Hepatocyte (in vitro differentiated cells): ENCODE measurements at places on chromosomes 6 and 20. TPM values are rescaled to one million over a fixed set of nuclear protein-coding genes. Genes with fewer than 3 reads are reported as not detected.

The CSE1L gene
- 27.3 and 34.3 TPM in 2 replicates for polyA plus RNA-seq

DNA sequence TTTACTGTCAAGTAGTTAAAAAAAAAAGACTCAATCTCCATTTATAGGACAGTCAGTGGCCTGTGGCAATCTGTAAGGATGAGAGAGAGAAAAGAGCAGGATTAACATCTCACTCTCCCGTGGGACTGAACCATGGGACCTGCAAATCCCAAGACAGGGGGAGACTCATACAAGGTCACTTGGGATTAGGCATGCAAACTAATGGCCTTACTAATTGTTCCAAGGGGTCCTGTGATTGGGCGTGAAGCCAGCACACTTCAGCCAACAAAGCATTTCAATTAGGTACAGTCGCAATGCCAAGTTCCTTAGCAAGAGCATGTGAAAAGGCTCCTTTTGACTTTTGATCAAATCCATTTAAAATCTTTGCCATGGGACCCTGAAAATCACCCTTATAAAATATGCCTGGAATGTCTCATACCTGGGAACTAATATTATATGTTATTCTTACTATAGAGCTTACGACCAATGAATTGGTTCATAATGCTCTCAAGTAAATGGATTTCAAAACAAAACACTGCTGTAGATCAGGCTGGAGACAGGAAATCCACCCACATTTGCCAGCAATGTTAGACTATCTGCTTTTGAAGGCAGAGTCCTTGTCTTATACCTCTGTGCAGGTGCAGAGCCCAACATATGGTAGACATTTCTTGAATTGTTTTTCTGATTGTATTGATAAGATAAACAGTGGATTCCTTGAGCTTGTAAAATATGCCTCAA is 412.5 kb downstream of the GJA1 start:
- DNase-seq, result no peak

DNA sequence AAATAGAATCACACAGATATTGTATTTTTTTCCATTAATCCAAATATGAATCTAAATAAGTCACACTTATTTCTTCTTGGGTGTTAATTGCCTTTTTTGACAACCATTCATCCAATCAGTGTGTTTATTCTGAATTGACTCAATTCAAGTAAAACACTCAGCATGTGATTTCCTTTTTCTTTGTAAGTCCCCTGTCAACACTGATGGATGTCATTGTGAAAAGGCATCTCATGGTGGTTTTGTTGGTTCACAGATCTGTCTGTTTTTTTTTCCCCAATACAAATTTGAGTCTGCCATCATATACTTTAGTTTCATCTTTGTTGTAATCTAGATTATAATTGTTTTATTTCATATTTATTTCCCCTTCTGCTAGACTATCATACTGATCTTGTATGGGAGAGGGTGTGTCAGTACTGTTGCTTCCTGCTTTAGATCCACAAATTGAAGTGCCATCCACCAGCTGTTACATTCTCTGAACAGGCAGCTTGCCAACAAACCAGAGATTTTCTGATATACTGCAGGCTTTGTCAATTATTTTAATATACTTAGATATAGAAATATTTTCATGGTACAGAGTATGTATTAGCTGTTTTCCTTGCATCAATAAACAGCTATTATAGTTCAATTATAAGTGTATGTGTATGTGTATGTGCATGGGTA is 64.2 kb upstream of the FLRT3 start:
- DNase-seq, result no peak

The OR2J3 gene
- not detected in 2 replicates for polyA plus RNA-seq

The FAXC gene
- 6.5 and 8.3 TPM in 2 replicates for polyA plus RNA-seq

GRCh38 chr6:3211681-3212080 is 15.8 kb downstream of the TUBB2B start:
- DNase-seq, result no peak

DNA sequence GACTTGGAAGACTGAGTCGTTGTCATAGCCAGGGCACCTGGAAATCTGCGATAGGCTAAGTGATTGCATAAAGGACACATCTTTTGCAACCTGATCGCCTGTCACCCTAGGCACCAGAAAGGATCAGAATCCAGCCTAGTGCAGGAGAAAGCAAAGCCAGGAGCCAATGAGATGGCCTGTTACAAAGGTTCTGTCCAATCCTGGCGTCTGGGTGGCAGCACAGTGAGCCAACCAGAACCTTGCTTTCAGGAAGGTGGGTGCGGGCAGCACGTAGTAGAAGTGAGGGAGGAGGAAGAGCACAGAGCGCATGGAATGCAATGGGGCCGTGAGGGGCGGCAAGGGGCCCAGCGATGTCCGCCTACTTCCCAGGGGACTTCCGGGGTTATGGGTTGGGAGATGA is 120.4 kb upstream of the GGTLC1 start:
- no peak for DNase-seq

DNA sequence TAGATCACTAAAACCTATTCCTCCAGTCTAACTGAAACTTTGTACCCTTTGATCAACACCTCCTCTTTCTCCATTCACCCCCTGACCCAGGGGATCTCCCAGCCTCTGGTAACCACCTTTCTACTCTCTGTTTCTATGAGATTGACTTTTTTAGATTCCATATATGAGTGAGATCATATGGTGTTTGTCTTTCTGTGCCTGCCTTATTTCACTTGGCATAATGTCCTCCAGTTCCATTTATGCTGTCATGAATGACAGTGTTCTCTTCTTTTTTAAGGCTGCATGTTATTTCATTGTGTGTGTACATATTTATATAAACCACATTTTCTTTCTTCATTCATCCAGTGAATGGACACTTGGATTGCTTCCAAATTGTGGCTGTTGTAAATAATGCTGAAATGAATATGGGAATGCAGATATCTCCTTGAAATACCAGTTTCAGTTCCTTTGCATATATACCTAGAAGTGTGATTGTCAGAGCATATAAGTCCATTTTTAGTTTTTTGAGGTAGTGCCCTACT is 57.7 kb downstream of the DHX35 start:
- DNase-seq, result no peak

The SLC22A3 gene
- polyA plus RNA-seq, result 29.6 and 34.9 TPM in 2 replicates

- peak; percentile 20 for DNase-seq
These were observed at the start of gene SLC35D3 for GRCh38 chr6:136921936-136922684. Gene SLC35D3, plus strand, starts transcription at chr6:136922301. Its CDS starts 128 bp downstream, at chr6:136922429.

The CCN2 gene
- 296 and 300 TPM in 2 replicates for polyA plus RNA-seq

The SIGLEC1 gene
- 0.11 and 0.62 TPM in 2 replicates for polyA plus RNA-seq

DNA sequence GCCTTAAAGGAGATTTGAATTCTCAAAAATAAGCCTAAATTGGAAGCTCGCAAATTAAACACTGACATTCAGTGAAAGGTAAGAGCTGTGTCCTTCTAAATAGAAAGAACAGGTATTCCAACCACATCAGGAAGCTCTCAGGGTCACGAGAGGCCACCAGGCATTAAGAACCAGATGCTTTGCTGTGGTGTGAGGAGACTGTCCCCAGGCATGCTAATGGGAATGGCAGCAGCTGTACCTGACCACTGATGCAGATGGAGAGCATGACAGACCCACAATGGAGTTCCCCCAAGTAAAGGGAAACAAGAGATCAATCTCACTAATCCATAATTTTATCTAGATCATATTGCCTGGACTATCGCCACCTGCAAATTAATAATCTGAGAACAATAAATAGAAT is 658.9 kb upstream of the NOX3 start:
- DNase-seq, result no peak

The POU5F1 gene
- 0.94 and 1.8 TPM in 2 replicates for polyA plus RNA-seq

DNA sequence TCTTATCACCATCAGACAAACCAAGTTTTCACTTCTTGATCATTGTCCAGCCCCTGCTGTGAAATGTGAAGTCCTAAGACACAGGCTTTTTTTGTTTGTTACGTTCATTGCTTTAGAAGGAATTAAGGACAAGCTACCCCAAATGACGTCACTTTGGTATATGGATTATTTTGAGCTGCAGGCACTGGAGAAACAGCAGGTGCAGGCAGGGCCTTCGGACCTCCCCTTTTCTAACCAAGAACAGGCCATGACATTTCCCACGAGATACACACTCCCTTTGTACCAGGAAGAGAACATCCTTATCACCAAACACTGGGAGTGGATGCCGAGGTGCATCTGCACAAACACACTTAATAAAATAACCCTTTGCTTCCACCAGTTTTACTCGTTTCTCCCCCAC is 418.0 kb upstream of the SULF2 start:
- DNase-seq, result no peak

DNA sequence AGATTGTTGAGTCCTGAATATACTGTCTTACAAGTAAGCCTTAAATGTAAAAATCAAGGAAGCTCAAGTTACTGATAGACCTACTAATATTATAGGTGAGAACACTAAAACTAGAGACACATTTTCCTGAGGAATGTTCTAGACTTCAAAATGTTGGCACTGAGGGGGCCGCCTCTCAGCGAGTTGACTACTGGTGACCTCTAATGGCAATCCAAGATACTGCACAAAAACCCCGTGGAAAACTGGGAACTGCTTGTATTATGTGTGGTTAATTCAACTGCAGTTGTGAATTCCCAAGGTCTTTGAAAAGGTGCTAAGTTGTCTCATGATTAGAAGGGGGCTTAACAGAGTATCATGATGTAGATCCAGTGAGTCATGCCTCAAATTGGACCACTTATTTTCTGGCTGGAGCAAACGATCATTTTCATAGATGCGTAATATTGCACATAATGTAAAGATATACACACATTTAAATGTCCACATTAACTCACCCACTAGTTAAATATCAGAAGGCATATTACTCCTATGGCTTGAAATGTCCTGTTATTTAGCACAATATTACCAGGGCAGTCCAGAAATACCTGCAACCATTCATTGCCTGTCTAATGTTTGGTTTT is 336.2 kb downstream of the FOXA2 start:
- DNase-seq, result peak; percentile 36

DNA sequence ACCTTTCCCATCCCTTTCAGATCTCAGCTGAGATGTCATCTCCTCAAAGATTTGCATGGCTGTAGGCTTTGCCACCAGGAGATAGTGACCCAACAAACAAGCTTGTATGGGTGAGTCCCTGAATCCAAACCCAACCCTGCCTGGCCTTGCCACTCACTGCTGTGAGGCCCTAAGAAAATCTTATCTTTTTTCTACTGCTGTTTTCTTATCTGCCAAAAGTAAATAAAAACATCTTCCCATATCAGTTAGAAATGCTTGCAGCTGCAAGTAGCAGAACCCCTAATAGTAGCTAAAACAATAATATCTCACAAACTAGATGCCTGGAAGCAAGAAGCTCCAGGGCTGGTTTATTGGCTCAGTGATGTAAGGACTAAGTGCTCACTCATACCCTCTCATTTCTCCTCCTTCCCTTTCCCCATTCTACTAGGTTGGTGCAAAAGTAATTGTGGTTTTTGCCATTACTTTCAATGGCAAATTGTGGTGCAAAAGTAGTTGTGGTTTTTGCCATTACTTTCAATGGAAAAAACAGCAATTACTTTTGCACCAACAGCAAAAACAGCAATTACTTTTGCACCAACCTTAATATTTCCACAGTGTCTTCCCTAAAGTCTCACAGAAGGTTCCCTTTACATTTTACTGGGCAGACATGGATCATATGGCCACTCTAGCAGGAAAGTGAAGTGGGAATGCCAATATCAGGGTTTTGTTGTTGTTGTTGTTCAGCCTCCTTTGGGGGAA is 56.7 kb upstream of the PSMF1 start:
- DNase-seq, result no peak

GRCh38 chr6:14065350-14065749 is 52.2 kb upstream of the CD83 start:
- DNase-seq, result no peak

DNA sequence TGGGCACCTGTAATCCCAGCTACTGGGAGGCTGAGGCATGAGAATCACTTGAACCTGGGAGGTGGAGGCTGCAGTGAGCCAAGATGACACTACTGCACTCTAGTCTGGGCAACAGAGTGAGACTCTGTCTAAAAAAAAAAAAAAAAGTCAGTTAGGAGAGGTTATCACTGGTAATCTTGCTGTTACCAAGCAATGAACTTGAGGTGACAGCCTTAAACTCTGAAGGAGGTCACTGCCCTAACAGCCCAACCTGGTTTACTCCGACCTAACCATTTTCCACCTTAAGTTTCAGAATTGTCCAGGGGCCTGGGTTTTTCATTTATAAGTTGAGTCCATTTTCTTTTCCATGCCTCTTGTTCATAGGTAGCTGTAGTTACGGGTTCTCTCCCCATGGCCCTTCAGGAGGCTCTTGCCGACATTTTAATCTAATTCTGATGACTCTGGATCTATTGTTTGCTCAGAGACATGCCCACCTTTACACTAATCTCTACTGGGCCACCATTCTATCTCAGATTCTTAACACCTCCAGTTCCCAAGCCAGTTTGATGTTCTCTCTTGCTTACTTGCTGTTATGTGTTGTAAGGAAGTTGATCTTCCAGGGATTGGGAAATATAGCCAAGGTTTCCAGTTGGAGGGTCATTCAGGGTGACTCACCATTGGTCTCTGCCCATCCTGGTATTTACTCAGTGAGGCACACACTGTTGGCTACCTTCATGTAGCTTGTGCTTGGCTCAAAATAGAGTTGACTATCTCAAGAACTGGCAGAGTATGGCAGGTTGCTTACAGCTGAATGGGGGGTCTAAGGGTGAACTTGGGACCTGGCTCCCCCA is 29.1 kb downstream of the SHLD1 start:
- peak; percentile 49 for DNase-seq

DNA sequence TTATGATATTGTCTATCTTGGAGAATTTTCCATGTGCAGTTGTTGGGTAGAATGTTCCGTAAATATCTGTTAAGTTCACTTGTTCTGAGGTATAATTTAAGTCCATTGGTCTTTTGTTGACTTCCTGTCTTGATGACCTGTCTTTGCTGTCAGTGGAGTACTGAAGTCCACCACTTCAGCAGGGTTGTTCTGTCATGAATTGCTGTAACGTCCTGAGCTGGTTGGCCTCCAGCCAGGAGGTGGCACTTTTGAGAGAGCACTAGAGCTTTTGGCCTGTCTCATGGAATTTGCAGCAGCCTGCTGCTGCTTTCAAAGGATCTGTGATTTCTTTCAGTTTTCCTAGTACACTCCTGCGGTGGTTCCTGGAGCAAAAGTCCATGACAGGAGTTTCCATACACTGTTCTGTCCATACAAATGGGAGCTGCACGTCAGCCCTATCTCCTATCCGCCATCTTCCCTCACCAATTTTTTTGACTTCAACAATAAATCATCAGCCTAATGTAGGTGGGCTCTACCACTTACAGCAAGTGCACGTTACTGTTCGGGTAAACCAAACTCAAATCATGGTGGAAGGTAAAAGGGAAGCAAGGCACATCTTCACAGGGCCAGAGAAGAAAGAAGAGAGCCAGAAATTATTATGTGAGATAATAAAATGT is 46.9 kb upstream of the TRERF1 start:
- peak; percentile 26 for DNase-seq

- peak; percentile 77 for DNase-seq
These were observed 148.3 kb upstream of the AFDN start for GRCh38 chr6:167678102-167679101.

GRCh38 chr6:98835149-98836024 is 1.0 kb downstream of the POU3F2 start:
- peak; percentile 27 for DNase-seq
